ENCODE measurements at places on chromosomes 3 and 15.

GRCh38 chr15:78085928-78086327 is 6.4 kb upstream of the SH2D7 start:
- no peak overlapping the region for H3K4me3 ChIP-seq
- H3K27ac ChIP-seq: no peak overlapping the region
- no peak for DNase-seq

GRCh38 chr3:113156816-113157333 is 54.5 kb upstream of the BOC start:
- H3K36me3 ChIP-seq: no peaks in the 10 kb centered on the region
- DNase-seq: no peak
- H3K27ac ChIP-seq: no peak overlapping the region
- H3K4me1 ChIP-seq: no peaks in the 10 kb centered on the region

DNA sequence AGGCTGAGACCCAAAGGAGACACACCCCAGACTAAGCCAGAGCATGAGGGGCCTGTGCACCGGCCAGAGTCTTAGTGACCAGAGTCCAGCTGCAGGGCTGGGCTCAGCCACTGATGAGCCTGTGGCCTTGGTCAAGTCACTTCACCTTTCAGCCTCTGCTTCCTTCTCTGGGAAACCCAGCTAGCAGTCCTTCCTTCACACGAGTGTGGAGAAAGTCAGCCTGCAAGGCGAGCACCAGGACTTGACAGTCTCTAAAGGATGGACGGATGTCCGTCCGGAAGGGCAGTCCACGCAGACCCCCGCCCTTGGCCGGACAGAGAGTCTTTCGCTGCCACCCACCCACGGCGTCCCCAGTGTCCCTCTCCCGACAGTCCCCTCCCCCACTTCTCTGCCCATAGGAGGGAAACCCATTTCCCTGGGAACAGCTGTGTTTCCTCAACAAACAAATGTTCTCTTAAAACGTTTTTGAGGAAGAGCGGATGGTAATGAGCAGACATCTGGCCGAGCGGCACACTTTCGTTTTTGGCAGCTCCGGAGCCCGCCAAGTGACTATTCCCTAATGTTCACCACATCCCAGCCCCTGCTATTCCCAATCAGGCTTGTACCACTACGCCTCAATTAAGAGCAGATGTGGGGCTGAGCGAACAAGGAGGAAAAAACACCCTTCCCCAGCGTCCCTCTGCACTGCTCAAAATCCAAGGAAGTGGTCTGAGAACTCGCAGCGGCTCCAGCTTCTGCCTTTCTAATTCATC is 129.1 kb upstream of the SMAD3 start:
- DNase-seq: no peak
- H3K27ac ChIP-seq: no peak overlapping the region
- no peaks in the 10 kb centered on the region for H3K27me3 ChIP-seq
- no peaks in the 10 kb centered on the region for H3K36me3 ChIP-seq

DNA sequence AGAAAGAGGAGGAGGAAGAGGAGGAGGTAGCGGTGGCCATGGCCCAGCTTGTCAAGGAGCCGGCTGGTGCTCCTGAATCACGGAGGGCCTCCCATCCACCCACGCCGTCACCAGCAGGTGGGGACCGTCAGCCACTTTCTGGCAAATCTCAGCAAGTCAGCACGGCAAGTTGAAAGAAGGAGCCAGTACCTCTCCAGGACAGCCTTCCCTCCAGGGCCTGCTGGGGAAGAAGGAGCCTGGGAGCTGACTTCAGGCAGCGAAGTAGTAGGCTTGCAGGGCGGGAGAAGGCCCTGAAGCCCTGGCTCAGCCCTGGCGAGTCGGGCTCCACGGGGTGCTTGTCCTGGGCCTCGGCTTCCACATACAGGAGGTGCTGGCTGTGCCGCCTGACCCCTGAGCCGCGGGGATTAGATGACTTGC is 99.2 kb upstream of the TRPM1 start:
- peaks cover 26% of the 10 kb centered on the region for H3K4me1 ChIP-seq
- no peak overlapping the region for H3K27ac ChIP-seq
- H3K36me3 ChIP-seq: no peaks in the 10 kb centered on the region
- no peak overlapping the region for H3K4me3 ChIP-seq
- H3K27me3 ChIP-seq: no peaks in the 10 kb centered on the region

GRCh38 chr3:3109407-3110298 is 521 bp downstream of the IL5RA start:
- H3K27me3 ChIP-seq: no peaks in the 10 kb centered on the region
- peaks cover 14% of the 10 kb centered on the region for H3K4me1 ChIP-seq
- peak overlapping the region; percentile 54 for H3K27ac ChIP-seq

DNA sequence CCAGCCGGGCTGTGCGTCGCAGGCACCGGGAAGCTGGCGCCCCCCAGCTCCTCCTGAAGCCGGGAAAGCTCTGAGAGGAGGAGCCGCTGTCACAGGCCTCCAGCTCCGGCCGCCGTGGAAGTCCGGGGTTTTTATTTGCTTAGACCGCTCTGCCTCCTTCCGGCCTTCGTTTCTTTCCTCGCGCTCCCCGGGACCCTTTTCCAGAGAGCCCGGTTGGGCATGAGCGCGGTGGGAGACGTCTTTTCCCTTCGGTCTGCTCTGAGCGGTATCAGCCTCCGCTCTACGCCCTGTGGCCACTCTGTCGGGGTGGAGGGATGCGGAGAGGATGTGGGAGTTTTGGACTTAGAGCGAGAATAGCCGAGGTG is 559 bp downstream of the SENP5 start:
- H3K4me3 ChIP-seq: peak overlapping the region; percentile 40
- H3K4me1 ChIP-seq: peaks cover 27% of the 10 kb centered on the region
- DNase-seq: no peak
- H3K36me3 ChIP-seq: peaks cover 4% of the 10 kb centered on the region
- H3K27ac ChIP-seq: peak overlapping the region; percentile 85

DNA sequence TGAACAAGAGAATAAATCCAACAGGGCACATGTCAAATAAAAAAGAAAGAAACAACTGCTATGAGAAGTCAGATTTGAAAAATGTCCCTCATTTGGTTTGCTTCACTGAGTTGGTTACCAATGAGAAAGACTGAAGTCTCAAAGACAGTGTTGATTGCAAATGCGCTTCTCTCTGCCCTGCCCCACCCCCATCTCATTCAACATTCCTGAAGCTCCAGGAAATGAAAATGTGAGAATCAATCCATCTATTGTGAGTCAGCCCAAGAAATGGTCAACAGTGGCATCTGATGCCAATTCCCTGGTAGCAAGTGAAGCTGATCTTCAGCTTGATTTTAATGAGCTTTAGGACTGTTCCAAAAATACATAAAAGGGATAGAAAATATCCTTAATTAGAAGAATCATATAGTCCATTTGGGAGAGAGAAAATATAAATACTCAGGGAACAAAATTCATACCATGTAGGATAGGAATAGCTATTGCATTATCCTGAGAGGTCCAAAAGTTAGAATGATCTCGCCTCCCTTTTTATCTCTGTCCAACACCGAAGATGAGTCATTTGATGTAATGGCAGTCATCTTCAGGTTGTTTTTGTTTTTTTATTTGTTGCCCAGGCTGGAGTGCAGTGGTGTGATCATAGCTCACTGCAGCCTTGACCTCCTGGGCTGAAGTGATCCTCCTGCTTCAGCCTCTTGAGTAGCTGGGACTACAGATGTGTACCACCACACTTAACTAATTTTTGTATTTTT is 200.3 kb upstream of the UMPS start:
- H3K27ac ChIP-seq: no peak overlapping the region
- no peaks in the 10 kb centered on the region for H3K4me1 ChIP-seq
- H3K27me3 ChIP-seq: no peaks in the 10 kb centered on the region
- no peak overlapping the region for H3K4me3 ChIP-seq

DNA sequence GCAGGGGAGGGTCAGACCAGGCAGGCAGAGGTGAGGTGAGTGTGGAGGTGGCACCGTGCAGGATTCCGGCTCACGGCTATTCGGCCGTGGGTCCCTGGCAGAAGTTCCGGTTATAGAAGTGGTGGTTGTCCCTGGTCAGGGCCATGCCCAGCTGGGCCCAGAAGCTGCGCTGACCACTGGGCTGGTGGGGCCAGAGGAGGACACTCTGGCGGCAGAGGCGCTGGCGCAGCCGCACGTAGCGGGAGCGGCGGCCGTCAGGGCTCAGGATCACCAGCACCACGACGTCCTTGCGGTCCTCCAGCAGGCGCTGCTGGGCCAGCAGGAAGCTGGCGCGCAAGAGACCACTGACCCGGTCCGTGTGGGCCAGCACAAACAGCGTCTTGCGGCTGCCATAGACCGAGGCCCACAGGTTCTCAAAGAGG is 4.3 kb downstream of the TLR9 start:
- H3K4me3 ChIP-seq: peak overlapping the region; percentile 59
- H3K27me3 ChIP-seq: no peaks in the 10 kb centered on the region
- peak overlapping the region; percentile 44 for H3K27ac ChIP-seq
- no peaks in the 10 kb centered on the region for H3K36me3 ChIP-seq
- H3K4me1 ChIP-seq: peaks cover 98% of the 10 kb centered on the region
